Kidney glomerular epithelial cell (primary cell): ENCODE measurements at places on chromosomes 6 and 20.

DNA sequence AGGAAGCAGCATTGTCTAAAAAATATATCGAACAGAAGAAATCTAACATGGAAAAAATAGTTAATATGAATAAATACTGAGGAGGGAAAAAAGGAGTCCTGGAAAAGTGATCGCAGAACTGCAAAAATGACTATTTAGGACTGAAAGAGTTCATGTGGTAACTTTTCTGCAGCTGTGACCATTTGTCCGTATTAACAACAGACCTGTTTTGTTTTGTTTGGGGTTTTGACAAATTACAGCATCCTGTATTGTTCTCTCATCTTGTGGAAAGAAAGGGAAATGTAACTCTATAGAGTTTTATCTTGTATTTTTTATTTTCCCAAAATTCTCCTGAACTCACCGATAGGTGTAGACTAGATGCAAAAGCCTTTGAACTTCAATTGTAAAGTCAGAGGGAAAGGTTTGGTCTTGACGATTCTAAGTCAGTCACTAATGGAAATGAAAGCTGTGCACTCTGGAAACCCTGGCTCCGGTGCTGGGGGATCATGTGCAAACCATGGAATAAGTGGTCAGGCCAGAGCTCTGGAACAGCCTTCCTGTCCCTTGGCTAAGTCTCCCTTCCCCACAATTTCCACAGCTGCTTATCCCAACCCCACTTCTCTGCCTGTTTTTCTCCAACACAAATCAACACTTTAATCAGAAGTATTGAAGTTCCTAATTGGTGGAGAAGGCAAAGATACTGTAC lies 51.2 kb upstream of the MARCKS start:
- no peak for DNase-seq

DNA sequence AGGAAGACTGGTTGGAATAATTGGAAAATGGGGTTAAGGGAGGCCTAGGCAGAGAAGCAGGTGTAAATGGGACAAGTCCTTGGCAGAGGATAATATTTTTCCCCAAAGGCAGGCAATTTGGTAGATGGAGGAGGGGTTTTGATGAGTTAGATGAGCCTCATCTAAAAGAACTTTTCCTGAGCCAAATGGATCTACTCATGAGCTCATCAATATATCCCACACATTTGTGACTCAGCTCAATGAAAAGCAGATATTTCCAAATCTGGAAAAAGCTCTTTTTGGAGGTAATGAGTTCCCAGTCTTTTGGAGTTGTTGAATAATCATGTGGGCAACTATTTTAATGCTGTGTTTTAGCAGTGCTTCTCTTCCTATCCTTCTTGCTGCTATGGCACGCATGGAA lies 685.5 kb upstream of the CITED2 start:
- no peak for DNase-seq

GRCh38 chr6:155093430-155093829 lies 98.3 kb downstream of the TIAM2 start:
- no peak for DNase-seq

GRCh38 chr20:7136886-7137285 lies 369.4 kb downstream of the BMP2 start:
- no peak for DNase-seq

DNA sequence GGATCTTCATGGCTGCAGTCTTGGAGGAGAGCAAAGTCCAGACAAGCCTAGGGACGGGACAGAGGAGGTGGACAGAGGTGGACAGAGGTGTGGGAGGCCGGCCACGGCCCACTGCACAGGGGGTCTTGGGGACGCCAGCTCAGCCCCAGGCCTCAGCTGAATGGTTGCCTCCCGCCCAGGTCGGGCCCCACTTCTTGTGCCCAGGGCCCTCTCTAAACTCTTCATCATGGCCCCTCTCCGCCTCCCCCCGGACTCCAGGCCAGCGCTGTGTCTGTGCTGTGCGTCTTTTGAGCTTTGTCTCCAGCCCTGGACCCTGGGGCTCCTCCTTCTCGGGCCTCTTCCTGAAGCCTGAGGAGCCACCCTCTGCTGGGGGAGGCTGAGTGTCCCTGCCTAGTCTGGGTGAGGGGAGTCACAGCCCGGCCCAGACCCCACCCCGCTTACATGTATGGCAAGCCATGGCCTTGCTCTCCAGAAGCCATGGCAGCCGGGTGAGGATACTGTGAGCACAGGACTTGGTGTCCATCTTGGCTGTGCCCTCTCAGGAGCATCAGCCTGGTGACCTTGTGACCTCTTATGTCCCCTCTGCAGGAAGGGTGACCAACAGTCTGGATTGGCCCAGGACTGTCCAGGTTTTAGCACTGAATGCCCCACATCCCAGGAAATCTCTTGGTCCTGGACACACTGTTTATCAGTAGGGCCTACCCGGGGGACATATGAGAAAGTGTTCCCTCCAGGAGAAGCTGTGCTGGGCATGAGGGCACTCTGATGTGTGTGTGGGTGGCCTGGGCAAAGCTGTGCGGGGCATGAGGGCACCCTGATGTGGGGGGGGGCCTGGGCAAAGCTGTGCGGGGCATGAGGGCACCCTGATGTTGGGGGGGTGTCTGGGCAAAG lies 9.4 kb upstream of the NPBWR2 start:
- DNase-seq: no peak

DNA sequence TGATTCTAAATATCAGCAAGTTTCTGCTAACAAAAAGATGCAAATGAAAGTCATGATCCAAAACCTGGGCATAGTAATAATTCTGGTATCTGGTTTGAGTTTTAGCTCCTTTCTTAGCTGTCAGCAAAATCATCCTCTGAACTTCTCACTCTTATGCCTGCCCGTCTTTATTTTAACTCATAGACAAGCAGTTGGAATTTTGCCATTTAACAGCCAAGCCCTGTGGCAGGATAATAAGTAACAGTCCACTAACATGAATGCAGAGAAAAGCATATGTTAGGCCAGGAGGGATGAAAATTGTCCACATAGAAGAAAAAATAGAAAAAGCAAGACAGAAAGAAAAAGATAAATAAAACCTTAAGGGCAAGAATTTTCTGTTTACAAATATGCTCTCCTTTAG lies 170.0 kb upstream of the LAMA2 start:
- DNase-seq: no peak

- no peak for DNase-seq
Observed at GRCh38 chr20:3935956-3936340, 46.8 kb downstream of the PANK2 start.

DNA sequence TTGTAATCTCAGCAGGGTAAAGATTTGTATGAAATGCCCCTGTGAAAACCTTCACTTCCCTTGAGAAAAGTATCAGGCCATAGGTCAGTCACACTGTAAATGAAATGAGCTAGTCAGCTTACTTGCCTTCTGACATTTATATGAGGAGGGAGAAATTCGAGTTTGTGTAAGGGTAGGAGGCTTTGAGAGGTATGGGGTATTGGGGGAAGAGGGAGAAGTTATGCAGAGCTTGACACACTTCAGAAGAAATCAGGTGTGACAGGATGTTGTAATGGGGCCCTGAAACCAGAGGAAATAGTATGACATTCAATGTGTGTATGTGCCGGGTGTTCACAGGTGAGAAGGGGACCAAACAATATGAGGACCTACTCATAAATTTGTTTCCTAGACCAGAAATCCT lies 64.2 kb upstream of the CCN6 start:
- no peak for DNase-seq

- DNase-seq: peak; percentile 5
Observed at GRCh38 chr6:147716434-147716833, 207.9 kb downstream of the SAMD5 start.

- peak; percentile 0 for DNase-seq
Observed at GRCh38 chr6:135438907-135439535, 58.5 kb downstream of the AHI1 start.

- DNase-seq: no peak
Observed at GRCh38 chr6:52579006-52579660, 2.3 kb upstream of the TRAM2 start.

DNA sequence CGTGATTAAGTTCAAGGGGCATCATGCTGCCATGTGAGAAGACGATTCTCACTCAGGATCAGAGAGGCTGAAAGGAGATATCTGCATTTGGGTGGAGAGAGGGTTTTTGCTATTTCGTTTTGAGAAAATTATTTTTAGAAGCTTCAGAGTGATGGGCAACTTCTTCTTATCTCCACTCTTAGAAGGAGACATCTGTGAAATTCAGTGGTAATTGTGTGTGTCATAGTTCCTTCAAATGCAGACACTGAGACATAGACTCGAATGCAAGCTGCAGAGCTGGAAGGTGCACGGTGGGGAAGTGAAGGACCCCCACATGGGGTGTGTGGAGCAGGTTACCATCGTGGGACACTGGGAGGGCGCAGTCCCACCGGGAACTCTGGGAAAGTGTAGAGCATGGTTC lies 116.8 kb downstream of the PRND start:
- DNase-seq: no peak

DNA sequence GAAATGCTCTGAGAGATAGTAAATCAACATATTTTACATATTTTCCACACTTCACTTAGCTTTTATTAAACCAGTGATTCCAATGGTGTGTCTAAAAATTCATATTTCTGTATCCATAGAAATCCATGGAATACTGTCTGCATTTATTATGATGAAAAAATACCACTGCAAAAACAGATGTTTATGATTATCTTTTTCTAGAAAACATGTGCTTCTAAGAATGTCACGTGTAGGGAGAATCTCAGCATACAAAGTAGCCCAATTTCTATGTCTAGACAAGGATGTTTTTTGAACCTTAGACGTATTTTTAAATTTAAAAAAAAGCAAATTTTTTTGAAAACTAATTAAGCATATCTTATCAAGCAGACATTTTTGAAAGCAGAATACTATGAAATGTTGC lies 622.4 kb downstream of the TENT5A start:
- no peak for DNase-seq

DNA sequence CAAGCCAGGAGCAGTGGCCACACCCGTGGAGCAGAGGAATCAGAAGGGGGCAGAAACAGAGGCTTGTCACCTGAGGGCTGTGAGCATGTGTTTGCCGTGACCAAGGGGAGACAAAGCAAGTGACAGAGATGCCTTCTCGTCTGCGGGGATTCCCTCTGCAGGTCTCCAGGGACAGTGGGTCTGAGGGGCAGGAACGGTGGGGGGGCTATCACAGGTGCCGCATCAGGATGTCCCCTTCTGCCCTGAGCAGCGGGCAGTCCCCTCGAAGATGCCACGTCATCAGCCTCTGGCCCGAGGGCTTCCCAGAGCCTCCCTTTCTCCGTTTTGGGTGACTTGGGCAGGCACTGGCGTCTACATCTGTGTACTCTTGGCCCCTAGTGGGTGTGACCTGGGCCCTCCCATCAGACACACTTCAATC lies 338.7 kb downstream of the PREX1 start:
- no peak for DNase-seq

- DNase-seq: no peak
Observed at GRCh38 chr6:134003542-134003951, 48.9 kb downstream of the SLC2A12 start.

GRCh38 chr6:33904050-33904746 lies 100.4 kb upstream of the MLN start:
- no peak for DNase-seq

- no peak for DNase-seq
Observed at GRCh38 chr6:157551041-157551832, 170.2 kb downstream of the ZDHHC14 start.

- peak; percentile 59 for DNase-seq
Observed at GRCh38 chr20:25247956-25248785, at the start of gene PYGB. TSS of gene PYGB (plus strand) at chr20:25248085. CDS start at chr20:25248179, 94 bp downstream.

DNA sequence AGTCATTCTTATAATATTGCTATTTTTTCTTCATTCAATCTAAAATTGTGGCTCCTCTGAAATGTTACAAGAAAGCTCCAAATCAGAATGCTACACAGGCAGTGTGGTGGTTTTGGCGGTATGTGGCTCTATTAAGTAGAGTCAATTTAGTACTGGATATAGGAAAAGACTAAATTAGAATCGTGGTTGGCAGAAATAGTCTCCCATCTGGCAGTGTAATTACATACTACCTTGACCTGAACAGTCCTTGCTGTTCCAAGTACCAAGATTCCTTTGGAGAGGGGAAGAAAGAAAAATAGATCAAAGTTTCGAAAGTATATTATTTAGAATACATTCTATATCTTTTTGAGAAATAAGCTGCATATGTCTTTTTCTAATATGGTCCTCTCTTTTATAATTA lies 78.2 kb downstream of the C6orf118 start:
- DNase-seq: no peak

DNA sequence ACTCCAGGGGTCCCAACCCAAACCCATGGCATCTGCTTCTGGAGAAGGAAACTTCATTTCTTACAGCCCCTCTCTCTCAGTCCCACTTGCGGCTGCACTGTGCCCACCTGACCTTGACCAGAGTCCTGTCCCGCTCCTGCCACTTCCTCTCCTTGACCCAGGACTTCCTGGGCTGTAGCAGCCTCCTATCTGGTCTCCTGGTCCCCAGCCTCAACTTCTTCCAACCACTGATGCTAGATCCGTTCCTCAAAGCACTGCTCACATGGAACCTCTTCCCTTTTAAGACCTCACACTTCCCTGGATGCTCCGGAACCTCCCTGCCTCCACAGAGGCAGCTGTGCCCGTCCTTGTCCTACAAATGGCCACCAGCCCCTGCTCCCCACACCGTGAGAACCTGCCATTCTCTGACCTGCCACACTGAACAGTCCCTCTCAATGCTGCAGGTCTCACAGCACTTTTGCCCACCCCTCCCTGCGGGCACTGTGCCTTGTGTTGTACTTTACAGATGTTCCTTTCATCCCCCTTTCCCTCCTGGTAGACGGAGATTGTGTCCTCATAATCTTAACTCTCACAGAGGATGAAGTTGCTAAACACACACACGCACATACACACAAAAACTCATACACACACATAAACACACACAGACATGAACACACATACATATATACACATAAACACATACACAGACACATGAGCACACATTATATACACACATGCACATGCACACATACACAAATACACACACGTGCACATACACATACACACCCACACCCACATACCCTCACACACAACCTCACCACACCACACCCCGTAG lies 59.6 kb upstream of the NXT1 start:
- DNase-seq: no peak

DNA sequence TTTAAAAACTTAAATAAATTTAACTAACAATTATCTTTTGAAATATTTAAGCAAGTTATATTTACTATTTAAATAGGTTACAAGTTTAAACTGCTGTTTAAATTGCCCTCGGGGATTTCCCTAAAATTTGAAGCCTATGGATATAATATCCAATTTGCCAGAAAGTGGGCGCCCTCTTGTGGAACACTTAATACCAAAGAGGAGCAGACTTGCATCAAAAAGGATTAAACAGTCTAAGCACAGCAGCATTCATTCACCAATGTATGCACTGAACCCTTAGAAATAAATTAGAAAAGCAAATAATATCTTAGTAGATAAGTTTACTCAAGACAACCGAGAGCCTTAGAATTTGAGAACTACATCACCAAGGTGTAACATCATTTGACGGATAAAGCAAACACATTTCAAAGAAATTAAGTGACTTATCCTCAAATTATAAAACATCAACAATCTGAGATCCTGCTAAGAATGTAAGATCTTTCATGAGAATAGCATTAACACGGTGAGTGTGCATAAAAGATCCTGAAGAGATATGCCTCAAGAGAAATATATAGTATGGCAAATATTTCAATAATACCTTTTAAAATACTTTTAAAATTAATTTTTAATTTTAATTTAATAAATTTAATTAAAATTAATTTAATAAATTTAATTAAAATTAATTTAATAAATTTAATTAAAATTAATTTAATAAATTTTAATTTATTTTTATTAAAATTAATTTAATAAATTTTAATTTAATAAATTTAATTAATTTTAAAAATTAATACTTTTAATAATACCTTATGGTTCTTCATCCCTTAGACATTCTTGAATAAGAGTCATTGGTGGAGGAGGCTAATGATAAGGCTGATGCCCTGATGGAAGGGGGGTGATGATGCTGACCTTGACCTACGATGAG lies 11.5 kb upstream of the MEP1A start:
- DNase-seq: peak; percentile 62

GRCh38 chr20:23879811-23880374 lies 345 bp upstream of the CST5 start:
- DNase-seq: peak; percentile 93
